Right cardiac atrium (tissue), 5 donors: ENCODE measurements at places on chromosomes 6 and 20. TPM values are rescaled to one million over a fixed set of nuclear protein-coding genes. Genes with fewer than 3 reads are reported as not detected.

Gene TOX2
- polyA plus RNA-seq: 1.9 TPM

Gene MUCL3
- not detected for polyA plus RNA-seq

Gene PTCRA
- polyA plus RNA-seq: not detected

Gene ALDH5A1
- polyA plus RNA-seq: 7.7 TPM

Gene CCM2L
- polyA plus RNA-seq: 10.3 TPM

Gene C20orf141
- not detected for polyA plus RNA-seq

Gene C6orf58
- not detected for polyA plus RNA-seq

Gene MKKS
- 20.0 TPM for polyA plus RNA-seq

Gene RBPJL
- polyA plus RNA-seq: not detected

Gene LY6G6F
- not detected for polyA plus RNA-seq

Gene SIGLEC1
- polyA plus RNA-seq: 4.2 TPM

Gene RNF217
- 4.4 TPM for polyA plus RNA-seq

Gene WFDC12
- polyA plus RNA-seq: not detected

Gene PEDS1
- polyA plus RNA-seq: 26.8 TPM
